ENCODE measurements at places on chromosomes 6 and 20. TPM values are rescaled to one million over a fixed set of nuclear protein-coding genes. Genes with fewer than 3 reads are reported as not detected.
A peak's percentile ranks its signal among the peaks of the same experiment; 100 is the strongest.

DNA sequence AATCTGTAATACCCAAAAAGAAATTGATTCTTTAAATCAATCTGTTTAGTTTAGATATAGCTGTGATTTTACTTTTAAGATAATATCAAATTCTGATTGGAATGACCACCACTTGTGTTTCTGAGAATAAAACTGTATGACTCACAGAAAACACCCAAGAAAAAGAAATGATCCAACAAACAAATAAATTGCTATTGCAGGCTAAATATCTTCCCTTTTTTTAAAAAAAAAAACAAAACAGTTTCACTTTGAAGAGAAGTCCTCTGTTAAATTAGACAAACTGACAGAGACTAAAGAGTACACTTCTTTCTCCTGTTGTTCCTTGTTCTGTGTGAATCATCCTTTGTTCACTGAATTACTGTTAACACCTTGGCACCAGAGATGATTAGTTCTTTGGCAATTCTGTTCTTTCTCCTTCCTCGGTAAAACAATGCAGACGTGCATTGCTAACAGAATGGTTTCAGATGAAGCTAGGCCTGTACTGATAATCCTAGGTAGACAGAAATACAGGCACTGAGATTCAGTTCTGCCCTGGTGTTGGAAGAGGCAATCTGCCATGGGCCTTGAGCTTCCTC lies 895.2 kb upstream of the CITED2 start:
- H3K27me3 ChIP-seq: no peaks in the 10 kb centered on the region
- H3K4me3 ChIP-seq: no peak overlapping the region
- DNase-seq: no peak
- H3K4me1 ChIP-seq: no peaks in the 10 kb centered on the region
- H3K27ac ChIP-seq: no peak overlapping the region

GRCh38 chr20:62624325-62624690 lies 18.0 kb upstream of the SLCO4A1 start:
- H3K4me3 ChIP-seq: no peak overlapping the region
- H3K27me3 ChIP-seq: no peaks in the 10 kb centered on the region
- no peak overlapping the region for H3K27ac ChIP-seq
- no peaks in the 10 kb centered on the region for H3K36me3 ChIP-seq

- no peak for DNase-seq
- no peak overlapping the region for H3K27ac ChIP-seq
- no peaks in the 10 kb centered on the region for H3K36me3 ChIP-seq
- no peaks in the 10 kb centered on the region for H3K27me3 ChIP-seq
- no peak overlapping the region for H3K4me3 ChIP-seq
- no peaks in the 10 kb centered on the region for H3K4me1 ChIP-seq
Observed at GRCh38 chr6:147033267-147033666, 170.9 kb upstream of the STXBP5 start.

DNA sequence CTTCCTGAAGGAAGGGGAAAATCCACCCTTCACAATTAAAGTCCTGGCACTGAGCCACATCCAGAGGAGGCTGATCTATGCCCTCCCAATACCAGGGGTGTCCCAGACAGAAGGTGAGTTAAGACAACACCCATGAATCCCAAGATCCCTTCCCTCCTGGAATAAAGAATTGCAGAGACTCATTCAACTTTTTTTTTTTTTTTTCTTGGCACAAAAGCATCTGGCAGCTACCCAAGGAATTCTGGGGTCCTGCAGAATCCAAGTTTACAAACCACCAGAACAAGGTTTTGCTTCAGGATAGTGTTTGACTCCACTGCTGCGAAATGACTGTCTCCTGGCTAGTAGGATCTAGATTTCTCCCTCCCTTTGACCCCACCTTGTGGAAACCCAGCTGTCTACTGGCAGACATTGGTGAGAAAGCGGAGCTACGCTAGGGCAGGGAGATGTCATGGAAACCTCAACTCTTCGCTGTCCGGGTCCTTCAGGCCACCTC lies 37.4 kb downstream of the JAG1 start:
- DNase-seq: no peak
- H3K27ac ChIP-seq: no peak overlapping the region
- peaks cover 28% of the 10 kb centered on the region for H3K4me1 ChIP-seq
- no peaks in the 10 kb centered on the region for H3K36me3 ChIP-seq
- no peak overlapping the region for H3K4me3 ChIP-seq

- H3K27me3 ChIP-seq: no peaks in the 10 kb centered on the region
- no peak overlapping the region for H3K4me3 ChIP-seq
- H3K36me3 ChIP-seq: no peaks in the 10 kb centered on the region
Observed at GRCh38 chr6:37030599-37030998, 25.1 kb downstream of the FGD2 start.

- no peaks in the 10 kb centered on the region for H3K27me3 ChIP-seq
- H3K4me3 ChIP-seq: no peak overlapping the region
- peaks cover 53% of the 10 kb centered on the region for H3K36me3 ChIP-seq
- peak; percentile 82 for DNase-seq
- no peak overlapping the region for H3K27ac ChIP-seq
Observed at GRCh38 chr6:551405-551804, 105.5 kb downstream of the HUS1B start.

- H3K4me3 ChIP-seq: no peak overlapping the region
- no peaks in the 10 kb centered on the region for H3K4me1 ChIP-seq
- DNase-seq: no peak
- no peak overlapping the region for H3K27ac ChIP-seq
- H3K36me3 ChIP-seq: no peaks in the 10 kb centered on the region
Observed at GRCh38 chr20:52230409-52230808, 38.8 kb upstream of the ZFP64 start.

GRCh38 chr6:154476494-154476893 lies 34.0 kb downstream of the CNKSR3 start:
- no peaks in the 10 kb centered on the region for H3K36me3 ChIP-seq
- no peaks in the 10 kb centered on the region for H3K27me3 ChIP-seq
- H3K27ac ChIP-seq: no peak overlapping the region
- no peaks in the 10 kb centered on the region for H3K4me1 ChIP-seq

DNA sequence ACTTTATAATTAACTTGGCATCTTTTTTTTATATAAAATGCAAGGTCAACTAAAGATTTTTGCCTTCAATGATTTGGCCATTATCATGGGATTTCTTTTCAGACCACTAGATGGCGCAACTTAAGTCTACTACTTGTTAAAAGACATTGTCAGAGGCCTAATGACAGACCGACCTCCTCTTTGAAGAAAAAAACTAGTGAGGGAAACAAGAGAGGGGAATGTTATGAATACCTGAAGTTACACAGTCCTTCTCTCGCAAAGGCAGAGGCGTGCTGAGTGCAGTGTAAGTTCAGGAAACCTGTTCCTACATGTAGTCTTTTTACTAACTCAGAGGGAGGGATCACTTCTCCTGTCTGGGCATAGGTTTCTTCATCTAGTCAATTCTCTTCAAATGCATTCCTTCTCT lies 9.3 kb downstream of the TRAPPC3L start:
- H3K4me3 ChIP-seq: no peak overlapping the region
- no peaks in the 10 kb centered on the region for H3K36me3 ChIP-seq
- no peaks in the 10 kb centered on the region for H3K4me1 ChIP-seq
- no peaks in the 10 kb centered on the region for H3K27me3 ChIP-seq

GRCh38 chr6:131199568-131200272 lies 64.5 kb downstream of the AKAP7 start:
- H3K27ac ChIP-seq: no peak overlapping the region
- peak; percentile 88 for DNase-seq
- H3K27me3 ChIP-seq: no peaks in the 10 kb centered on the region

DNA sequence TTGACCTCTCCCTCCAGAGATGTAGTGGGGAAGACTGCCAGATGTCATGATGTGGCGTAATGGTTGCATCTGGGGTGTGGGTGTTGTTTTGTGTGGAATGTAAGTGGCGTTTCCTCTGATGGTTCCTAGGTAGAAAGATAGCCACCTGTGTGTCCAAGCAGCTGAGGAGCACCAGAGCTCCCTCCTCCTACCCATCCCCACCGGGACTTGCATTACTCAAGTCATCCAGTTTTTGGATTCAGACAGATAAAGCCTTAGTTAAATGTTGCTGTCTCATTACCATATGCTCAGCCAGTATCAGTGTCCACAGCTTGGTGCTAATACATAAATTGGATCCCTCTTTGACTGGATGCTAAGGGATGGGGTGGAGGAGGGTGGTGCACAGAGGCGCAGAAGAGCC lies 282.3 kb downstream of the TBC1D7 start:
- H3K27ac ChIP-seq: no peak overlapping the region
- no peak overlapping the region for H3K4me3 ChIP-seq
- no peak for DNase-seq
- H3K36me3 ChIP-seq: no peaks in the 10 kb centered on the region
- no peaks in the 10 kb centered on the region for H3K4me1 ChIP-seq
- no peaks in the 10 kb centered on the region for H3K27me3 ChIP-seq

DNA sequence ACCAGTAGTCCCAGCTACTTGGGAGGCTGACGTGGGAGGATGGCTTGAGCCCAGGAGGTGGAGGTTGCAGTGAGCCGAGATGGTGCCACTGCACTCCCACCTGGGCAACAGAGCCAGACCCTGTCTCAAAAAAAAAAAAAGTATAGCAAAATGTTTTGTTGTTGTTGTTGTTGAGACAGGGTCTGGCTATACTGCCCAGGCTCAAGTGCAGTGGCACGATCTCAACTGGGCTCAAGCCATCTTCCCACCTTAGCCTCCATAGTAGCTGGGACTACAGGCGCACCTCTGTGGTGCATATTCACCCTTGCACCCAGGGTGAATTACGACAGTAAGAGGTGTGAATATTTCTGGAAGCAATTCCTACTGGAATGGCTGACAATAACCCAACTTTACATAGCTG lies 11.4 kb upstream of the UBR2 start:
- no peaks in the 10 kb centered on the region for H3K4me1 ChIP-seq
- H3K27me3 ChIP-seq: no peaks in the 10 kb centered on the region
- no peak for DNase-seq

- no peaks in the 10 kb centered on the region for H3K36me3 ChIP-seq
- no peaks in the 10 kb centered on the region for H3K4me1 ChIP-seq
- H3K27ac ChIP-seq: no peak overlapping the region
- DNase-seq: no peak
- no peaks in the 10 kb centered on the region for H3K27me3 ChIP-seq
- H3K4me3 ChIP-seq: no peak overlapping the region
Observed at GRCh38 chr6:36798852-36799251, 40.4 kb downstream of the CPNE5 start.

- no peak overlapping the region for H3K4me3 ChIP-seq
- peak; percentile 54 for DNase-seq
- no peaks in the 10 kb centered on the region for H3K4me1 ChIP-seq
- no peaks in the 10 kb centered on the region for H3K36me3 ChIP-seq
- no peaks in the 10 kb centered on the region for H3K27me3 ChIP-seq
Observed at GRCh38 chr6:39929039-39929732, 5.1 kb downstream of the MOCS1 start.

GRCh38 chr6:74409447-74409846 lies 713.4 kb downstream of the CD109 start:
- no peak for DNase-seq
- H3K27ac ChIP-seq: no peak overlapping the region
- H3K27me3 ChIP-seq: no peaks in the 10 kb centered on the region
- no peaks in the 10 kb centered on the region for H3K4me1 ChIP-seq

DNA sequence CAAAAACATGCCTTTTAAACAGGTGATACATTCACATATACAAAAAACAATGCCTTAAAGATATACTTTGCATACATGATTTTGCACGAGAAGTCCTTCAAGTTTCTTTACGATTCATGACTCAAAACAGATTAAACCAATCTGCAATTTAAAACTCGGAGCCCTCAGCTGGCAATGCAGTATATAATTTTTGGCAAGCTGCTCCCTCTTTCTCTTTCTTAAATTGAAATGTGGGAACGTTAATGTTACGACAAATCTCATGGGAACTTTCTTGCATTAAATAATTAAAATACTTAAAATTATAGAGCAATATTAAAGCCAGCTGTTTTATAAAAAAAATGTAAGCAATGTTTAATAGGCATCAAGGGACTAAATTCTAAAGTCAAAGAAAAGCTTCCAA lies 334.6 kb downstream of the ESR1 start:
- H3K27ac ChIP-seq: no peak overlapping the region
- H3K36me3 ChIP-seq: no peaks in the 10 kb centered on the region
- no peaks in the 10 kb centered on the region for H3K27me3 ChIP-seq

DNA sequence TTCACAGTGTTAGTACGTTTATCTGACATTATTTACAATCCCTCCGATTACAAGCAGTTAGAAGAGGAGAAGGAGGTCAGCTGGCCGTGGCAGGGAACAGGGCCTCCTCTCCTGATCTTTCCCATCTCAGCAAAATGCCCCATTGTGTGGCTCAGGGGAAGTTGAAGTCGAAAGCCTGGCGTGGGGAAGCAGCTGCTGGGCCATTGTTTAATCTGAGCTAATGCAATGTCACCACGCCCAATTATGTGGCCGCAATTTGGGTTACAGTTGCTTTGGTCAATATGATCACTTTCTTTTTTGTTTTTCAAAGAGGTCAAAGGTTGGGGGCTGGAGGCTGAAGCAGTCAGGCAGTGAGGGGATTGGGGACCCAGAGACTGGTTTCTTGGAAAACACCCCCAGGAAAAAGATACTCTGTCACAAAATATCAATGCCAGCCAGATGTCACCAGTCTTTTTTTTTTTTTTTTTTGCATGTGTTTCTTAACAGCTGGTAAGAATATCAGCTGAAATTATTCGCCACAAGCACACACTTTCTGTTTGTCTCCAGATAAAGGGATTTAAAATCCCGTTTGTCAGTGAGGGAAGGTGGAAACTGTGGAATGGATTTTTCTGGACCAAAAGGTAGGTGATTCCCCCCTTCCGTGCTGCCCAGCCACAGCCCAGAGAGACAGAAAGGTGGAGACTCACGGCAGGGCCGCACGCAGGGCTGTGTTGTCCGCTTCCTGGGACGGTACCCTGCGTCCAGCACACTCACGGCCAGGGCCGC lies 24.6 kb downstream of the DLL1 start:
- H3K4me3 ChIP-seq: no peak overlapping the region
- DNase-seq: no peak
- H3K27ac ChIP-seq: peak overlapping the region; percentile 62
- peaks cover 8% of the 10 kb centered on the region for H3K4me1 ChIP-seq
- H3K36me3 ChIP-seq: no peaks in the 10 kb centered on the region

GRCh38 chr20:13012886-13013285 lies 4.1 kb downstream of the SPTLC3 start:
- no peaks in the 10 kb centered on the region for H3K4me1 ChIP-seq
- H3K4me3 ChIP-seq: no peak overlapping the region
- H3K27me3 ChIP-seq: no peaks in the 10 kb centered on the region
- no peak for DNase-seq
- H3K27ac ChIP-seq: peak overlapping the region; percentile 45

DNA sequence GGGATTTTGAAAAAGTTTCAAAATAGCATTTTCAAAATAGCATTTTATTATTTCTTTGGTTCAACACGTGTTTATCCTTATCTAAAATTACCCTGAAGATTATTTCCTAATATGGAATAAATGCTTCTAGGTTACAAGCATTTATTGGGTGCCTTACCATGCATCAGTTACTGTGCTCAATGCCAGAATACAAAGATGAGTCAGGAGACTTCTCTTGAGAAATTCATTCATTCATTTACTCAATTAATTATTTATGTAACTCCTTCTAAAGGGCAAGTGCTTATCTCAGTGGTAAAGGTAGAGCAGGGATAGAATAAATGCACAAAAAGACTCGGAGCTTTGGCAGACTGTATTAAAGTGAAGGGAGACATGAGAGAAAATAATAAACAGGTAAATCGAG lies 150.1 kb upstream of the PDE7B start:
- DNase-seq: no peak
- H3K36me3 ChIP-seq: no peaks in the 10 kb centered on the region
- H3K4me1 ChIP-seq: no peaks in the 10 kb centered on the region
- H3K27me3 ChIP-seq: no peaks in the 10 kb centered on the region
- H3K4me3 ChIP-seq: no peak overlapping the region

Gene GHRH
- total RNA-seq: not detected

Gene FAM184A
- total RNA-seq: 188 TPM

Gene SNRNP48
- total RNA-seq: 13.7 TPM

Gene SCAF8
- total RNA-seq: 39.6 TPM

Gene NEURL2
- 6.0 TPM for total RNA-seq

Gene CNKSR3
- total RNA-seq: 8.0 TPM

Gene TFAP2C
- 0.31 TPM for total RNA-seq

Gene NOTCH4
- total RNA-seq: 2.0 TPM

Gene HAO1
- total RNA-seq: not detected

Gene SLC25A27
- 18.1 TPM for total RNA-seq

Gene FAM83C
- not detected for total RNA-seq

Gene METTL24
- total RNA-seq: 0.52 TPM

Gene SLC18B1
- 15.3 TPM for total RNA-seq

Data from endodermal cell (in vitro differentiated cells).